Adrenal gland (tissue), 19 donors: ENCODE measurements at places on chromosomes 3 and 15.

DNA sequence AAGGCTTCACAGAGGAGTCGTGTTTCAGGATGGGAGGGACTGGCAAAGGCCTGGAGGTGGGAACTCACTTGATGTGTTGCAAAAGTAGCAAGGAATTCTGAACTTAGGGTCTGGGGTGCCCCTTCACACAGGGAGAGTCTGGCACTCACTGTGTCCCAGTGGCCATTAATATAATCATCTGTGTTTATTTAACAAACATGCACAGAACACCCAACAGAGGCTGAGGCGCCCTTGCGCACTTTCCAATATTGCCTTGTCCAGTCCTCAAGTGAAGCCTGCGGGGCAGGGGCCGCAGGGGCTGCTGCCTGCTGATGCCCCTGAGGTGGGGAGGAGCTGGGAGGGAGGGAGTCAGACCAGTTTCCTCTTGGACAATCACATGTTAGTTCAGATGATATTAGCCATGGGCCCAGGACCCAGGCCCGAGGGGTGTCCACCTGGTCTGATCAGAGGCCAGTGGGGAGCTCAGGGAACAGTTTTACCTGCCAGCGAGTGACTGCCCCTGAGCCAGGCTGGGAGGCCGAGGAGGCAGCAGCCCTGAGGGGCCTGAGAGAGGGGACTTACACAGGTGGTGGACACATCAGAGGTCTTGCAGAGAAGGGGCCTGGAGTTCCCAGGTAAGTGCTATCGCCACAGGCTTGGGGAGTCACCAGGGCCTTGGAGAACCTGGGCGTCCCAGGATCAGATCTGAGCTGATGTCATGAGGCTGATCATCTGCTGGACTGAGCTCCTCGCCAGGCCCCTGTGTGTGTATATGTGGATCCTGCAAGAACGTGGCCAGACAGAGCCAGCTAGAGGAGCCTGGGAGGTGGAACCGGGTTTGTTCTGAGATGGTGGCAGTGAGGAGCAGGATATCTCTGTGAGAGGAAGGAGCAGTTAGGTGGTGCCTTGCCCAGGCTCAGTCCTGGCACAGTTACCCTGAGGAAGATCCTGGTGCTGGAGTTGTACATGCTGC, 13.8 kb upstream of the TXNRD3 start:
- no peak for DNase-seq

DNA sequence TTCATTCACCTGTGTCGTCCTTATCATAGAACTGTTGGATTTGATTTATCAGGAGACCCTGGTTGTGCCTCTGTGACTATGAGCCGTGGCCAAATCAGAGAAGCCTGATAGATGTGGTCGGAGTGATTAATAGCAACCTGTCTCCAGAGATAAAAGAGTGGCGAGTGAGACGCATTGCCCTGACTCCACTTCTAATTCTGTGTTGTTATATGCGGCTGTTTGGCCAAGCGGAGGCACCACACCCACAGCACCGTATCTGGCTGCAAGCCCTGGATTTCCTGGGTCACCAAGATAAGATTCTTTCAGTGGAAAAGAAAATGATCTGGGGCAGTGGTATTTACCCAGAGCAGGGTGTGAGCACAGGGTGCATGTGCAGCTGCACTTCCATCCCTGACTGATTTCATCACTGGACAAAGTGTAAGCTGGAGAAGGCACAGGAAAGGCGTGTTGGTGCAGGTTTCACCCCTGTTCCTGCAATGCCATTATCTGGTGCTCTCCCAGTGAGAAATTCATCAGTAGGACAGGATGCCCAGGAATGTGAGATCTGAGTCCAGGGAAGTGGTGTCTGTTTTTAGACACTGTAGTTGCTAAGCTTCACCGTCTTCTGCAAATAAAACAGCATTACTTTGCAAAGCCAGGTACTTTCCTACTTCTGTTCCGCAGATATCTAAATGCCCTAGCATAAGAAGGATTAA, 84.6 kb downstream of the CD47 start:
- peak; percentile 72 for DNase-seq

GRCh38 chr15:28075573-28075972, 23.5 kb downstream of the OCA2 start:
- no peak for DNase-seq

DNA sequence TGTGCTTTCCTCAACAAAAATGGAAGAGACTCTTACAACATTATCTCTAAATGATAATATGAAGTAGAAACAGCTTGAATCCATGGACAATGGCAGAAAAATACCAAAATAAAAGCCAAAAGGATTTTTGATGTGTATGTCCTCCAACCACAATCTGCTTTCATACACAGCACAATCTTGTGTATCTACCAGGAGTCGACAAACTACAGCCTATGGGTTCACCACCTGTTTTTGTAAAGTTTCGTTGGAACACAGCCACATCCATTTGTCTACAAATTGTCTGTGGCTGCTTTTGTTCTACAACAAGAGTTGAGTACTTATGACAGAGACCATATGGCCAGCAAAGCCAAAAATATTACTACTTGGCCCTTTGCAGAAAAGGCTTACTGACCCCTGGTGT, 88.7 kb upstream of the UBE2E2 start:
- no peak for DNase-seq
